Iris pigment epithelial cell (primary cell): ENCODE measurements at places on chromosomes 6 and 20.

- DNase-seq, result no peak
Observed at GRCh38 chr6:168371618-168371980, 52.0 kb upstream of the DACT2 start.

- DNase-seq, result peak; percentile 81
Observed at GRCh38 chr20:1803061-1803931, 91.9 kb upstream of the SIRPA start.

GRCh38 chr6:45310118-45310788, 17.9 kb upstream of the RUNX2 start:
- DNase-seq, result no peak

DNA sequence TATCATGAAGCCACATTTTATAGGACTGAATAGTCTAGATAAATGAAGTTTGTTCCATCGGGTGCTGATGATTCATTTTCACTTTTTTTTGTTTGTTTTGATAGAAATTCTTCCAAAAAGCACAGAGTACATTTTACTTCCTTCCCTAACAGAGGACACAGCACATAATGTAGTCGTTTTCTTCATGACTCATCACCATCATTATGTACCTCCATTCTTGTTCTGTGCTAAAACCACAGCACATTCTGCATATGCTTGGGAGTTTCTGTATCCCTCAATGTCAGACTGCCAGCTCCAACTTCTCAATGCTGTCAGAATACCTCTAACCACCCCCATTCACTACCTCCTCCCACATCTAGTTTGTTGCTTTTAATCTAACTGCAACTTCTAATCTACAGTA, 1004.9 kb upstream of the ADGRB3 start:
- DNase-seq, result peak; percentile 97

GRCh38 chr6:128979071-128979470, 96.1 kb downstream of the LAMA2 start:
- peak; percentile 60 for DNase-seq

- DNase-seq, result no peak
Observed at GRCh38 chr20:3479025-3479424, 8.2 kb downstream of the ATRN start.

DNA sequence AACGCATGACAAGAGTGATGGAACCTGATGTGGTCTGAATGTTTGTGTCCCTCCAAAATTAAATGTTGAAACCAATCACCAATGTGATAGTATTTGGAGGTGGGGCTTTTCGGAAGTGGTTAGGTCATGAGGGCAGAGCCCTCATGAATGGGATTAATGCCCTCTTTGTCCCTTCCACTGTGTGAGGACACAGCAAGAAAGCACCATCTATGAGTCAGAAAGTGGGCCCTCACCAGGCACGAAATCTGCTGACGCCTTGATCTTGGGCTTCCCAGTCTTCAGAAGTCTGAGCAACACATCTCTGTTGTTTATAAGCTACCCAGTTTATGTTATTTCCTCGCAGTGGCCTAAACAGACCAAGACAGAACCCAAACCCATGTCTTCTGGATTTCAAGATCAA, 244.0 kb upstream of the JAG1 start:
- DNase-seq, result no peak

- peak; percentile 88 for DNase-seq
Observed at GRCh38 chr20:19786311-19786710, 28.3 kb downstream of the RIN2 start.

DNA sequence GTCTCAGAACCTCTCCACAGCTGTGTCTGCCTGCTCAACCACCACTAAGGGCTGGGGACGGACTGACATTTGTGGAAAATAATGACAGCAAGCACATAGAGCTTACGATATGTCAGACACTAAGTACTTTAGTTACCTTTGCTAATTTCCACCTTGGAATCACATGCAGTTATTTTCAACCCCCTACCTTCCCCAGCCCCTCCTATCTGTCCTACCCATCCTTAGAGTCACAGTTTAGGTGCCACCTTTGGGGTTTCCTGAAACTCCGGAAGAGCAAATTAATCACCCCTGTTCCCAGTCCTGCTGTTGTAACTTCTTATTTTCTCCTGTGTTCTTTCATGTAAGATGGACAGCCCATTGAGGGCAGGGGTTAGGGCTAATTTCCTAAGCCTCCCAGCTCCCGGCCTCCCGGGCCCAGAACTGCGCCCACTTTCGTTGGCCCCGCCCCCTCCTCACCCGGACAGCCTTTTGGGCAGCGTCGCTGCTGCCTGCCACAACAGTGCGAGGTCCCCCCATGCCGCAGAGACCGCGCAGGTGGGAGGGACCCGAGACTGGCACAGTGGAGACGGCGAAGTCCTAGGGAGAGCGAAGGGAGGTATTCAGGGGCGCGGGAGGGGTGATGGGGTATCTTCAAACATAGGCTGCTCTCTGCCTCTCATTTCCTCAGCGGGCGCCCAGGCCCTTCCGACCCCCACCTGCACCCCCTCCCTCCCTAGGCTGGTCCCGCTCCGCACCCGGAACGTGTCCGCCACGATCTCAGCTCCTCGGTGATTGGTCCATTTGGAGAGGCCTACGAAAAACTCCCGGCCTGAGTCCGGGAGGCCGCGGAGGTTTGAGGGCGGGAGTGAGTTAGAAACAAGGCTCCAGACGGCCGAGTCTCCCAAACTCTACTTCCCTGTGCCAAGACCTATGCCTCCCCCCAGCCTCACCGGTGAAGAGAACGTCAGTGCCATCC, 1.1 kb downstream of the DDAH2 start:
- DNase-seq, result no peak

- DNase-seq, result no peak
Observed at GRCh38 chr6:28001351-28001750, 44.3 kb downstream of the OR2B6 start.

GRCh38 chr6:108157234-108157980, 8.4 kb upstream of the NR2E1 start:
- DNase-seq, result no peak
